H9 (cell line): ENCODE measurements at places on chromosomes 16 and 17. TPM values are rescaled to one million over a fixed set of nuclear protein-coding genes. Genes with fewer than 3 reads are reported as not detected.

DNA sequence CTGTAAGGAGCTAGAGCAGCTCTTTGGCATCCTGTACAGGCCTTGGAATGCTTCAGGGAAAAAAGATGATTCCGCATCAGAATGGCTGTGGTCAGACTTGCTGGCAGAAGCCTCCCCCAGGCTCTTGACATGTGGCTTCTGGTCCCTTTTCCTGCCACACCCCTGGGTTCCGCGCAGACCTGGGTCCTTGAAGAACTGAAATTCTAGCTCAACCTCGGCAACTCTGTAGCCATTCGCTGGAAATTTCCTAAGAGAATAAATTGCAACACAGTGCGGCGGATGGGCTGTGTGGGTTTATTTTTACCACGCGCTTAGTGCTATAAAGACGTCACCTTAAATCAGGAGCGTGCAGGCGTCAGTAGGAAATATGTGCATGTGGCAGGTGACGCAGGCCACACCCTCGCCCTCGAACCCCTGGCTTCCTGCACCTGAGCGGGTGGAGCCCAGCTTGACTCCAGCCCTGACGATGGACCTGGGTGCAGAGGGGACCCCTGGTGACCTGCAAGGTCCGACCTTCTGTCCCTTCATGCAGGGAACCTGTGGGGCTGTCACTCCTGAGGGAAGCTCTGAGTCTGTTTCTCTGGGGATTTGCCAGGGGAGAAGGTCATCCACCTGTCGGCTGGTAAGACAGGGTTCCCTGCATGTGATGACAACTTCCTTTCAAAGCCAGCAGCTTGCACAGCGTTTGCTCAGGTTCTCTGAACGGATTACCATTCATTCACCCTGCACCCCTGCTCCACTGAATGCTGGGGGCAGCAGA lies 46.3 kb downstream of the METRNL start:
- H3K27me3 ChIP-seq, result peaks cover 9% of the 10 kb centered on the region; the same call in 1 of the 2 replicates
- H3K36me3 ChIP-seq, result peaks cover 4% of the 10 kb centered on the region; the same call in 2 of the 3 replicates
- DNase-seq, result peak; percentile 30

Gene ORAI3
- total RNA-seq, result 6.1 and 6.9 TPM in 2 replicates

DNA sequence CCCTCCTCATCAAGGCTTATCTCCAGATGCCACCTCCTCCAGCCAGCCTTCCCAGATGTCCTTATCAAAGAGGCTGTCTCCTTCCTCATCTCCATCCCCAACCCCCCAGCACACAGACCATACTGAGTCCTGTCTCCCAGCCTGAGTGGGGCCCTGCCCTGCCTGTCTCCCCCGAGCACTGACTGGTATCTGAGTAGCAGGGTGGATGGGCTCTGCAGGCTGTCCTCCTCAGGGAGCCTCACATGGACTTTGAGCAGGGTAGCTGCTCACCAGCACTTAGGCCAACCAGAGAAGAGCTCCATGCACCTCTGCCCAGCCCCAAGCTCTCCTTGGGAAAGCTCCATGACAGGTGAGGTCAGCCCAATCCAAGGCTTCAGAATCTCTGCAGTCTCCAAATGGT lies 20.0 kb upstream of the ITGA3 start:
- H3K36me3 ChIP-seq, result no peaks in the 10 kb centered on the region
- H3K27ac ChIP-seq, result no peak overlapping the region
- no peak overlapping the region for H3K4me3 ChIP-seq
- no peaks in the 10 kb centered on the region; the same call in 1 of the 2 replicates for H3K4me1 ChIP-seq
- DNase-seq, result no peak
- H3K27me3 ChIP-seq, result no peaks in the 10 kb centered on the region; the same call in 1 of the 2 replicates

GRCh38 chr16:3223913-3224515 lies 10.9 kb downstream of the ZNF200 start:
- peaks cover 76% of the 10 kb centered on the region for H3K36me3 ChIP-seq
- H3K4me3 ChIP-seq, result no peak overlapping the region
- H3K27me3 ChIP-seq, result no peaks in the 10 kb centered on the region
- no peaks in the 10 kb centered on the region for H3K4me1 ChIP-seq
- DNase-seq, result no peak
